ENCODE measurements at places on chromosomes 12 and 14.

GRCh38 chr14:98782062-98782461 lies 489.9 kb downstream of the BCL11B start:
- no peak for DNase-seq

DNA sequence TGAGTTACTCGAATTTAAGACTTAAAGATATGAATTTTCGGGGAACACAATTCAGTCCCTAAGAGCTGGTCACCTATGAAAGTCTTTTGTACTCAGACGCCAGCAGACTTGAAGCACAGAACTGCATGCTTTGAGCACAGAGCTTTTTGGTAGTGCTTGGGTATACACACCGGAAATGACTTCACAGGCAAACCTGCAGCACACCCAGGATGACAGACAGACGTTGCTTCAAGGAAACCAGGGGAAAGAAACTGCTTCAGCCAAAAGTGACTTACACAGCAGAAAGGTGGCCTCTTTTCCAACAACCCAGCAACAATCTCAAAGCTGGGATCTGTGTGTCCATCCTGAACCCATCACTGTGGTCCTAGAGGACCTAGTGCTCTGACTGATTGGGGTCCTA lies 975.1 kb downstream of the AACS start:
- no peak for DNase-seq

DNA sequence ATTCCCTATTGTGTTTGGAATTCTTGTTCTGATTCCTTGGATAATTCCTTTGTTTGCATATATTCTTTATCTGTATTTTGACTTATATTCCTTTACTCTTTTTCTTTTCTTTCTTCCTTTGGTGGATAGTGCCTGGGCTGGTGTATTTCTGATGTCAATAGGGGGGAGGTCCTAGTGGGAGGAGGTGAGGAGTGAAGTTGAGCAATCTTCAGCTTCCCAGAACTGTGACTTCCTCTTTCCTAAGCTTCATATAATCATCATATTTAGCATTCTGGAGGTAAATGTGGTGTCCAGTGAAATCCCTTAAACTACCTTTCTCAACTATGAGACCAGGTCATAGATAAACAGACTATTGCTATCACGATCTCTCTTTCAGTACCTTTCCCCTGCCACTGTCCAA lies 29.6 kb upstream of the TBPL2 start:
- no peak for DNase-seq

- DNase-seq = no peak
Measured at GRCh38 chr14:90056826-90057225, 5.0 kb upstream of the KCNK13 start.

DNA sequence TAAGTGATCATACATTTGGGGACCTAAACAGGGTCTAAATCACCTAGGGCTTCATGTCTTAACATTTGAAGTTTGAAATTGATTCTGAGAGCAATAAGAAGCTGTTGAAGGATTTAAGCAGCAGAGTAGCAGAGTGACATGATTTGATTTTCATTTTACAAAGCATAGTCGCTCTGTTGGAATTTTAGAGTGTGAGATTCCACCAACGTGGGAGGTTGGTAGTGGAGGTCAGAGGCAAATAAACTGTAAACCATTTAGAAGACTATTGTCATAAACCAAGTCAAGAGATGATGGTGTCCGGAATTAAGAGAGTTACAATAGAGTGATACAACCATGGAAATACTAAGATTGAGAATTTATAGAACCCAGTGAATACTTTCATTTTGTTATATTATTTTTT lies 52.7 kb upstream of the ZDHHC17 start:
- no peak for DNase-seq

GRCh38 chr12:124867401-124867930 lies 3.8 kb upstream of the SCARB1 start:
- DNase-seq = no peak

GRCh38 chr14:99722741-99723140 lies 38.6 kb downstream of the CYP46A1 start:
- no peak for DNase-seq

GRCh38 chr12:112524676-112525425 lies 106.1 kb downstream of the PTPN11 start:
- no peak for DNase-seq

DNA sequence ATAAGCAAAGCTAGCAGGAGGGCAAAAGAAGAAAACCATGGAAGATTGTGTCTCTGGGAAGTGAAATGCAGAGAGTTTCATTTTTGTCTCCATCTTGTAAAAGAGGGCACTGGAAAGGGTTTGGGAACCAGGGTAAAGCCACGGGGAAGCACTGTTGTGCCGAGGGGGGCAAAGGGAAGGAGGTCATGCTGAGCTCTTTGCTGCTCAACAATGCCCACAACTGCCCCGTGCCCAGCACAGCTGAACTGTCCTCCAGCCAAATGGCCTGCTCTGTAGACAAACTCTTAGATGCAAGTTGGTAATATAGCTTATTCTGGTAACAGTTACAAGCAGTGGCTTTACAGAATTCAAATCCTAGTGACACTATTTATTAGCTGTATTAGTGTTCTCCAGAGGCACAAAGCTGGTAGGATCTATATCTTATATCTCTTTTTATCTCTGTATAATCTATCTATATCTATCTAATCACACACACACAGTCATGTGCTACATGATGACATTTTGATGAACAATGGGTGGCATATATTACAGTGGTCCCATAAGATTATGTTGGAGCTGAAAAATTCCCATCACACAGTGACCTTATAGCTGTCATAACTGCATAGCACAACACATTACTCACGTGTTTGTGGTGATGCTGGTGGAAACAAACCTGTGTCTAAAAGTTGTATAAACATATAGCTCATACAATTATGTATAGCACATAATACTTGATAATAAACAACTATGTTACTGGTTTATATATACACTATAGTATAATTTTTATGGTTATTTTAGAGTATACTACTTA lies 203.4 kb upstream of the DDHD1 start:
- DNase-seq = no peak

GRCh38 chr12:12717586-12718380 lies 615 bp downstream of the CDKN1B start:
- DNase-seq = no peak

- DNase-seq = no peak
Measured at GRCh38 chr12:62903151-62903550, 31.8 kb downstream of the PPM1H start.

DNA sequence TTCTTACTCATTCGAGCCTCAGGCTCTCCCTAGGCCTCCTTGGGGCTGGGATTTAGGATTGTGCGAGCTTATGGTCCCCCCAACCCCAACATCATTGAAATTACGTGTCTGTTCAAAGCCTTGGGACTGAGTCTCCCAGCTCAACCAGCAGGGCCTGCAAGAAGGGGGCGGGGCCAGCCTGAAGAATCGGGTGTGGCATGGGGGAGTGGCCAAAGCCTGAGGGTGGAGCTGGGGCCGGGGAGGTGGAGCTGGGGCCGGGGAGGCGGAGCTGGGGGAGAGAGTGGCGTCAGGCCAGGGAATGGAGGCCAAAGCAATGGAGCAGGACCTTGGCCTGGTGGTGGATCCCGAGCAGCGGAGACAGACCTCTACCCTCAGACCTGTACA lies 24.3 kb upstream of the HSPB8 start:
- DNase-seq = no peak

DNA sequence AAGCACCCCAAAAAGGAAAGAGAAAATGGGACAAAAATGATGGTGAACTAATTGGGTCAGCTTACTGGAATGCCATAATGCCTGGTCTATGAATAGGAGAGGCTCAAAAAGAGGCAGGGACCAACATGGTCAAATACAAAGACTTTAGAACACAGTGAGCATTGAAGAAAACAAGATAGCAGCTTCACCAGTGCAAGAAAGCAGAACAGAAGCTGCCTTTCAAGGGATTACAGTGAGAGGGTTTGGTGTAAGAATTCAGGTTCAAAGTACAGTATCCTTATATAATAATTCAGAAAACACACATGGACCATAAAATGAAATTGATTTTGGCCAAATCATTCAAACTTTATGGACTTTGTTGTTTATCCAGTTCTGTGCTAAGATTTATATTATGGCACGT lies 162.1 kb downstream of the NAV3 start:
- no peak for DNase-seq

DNA sequence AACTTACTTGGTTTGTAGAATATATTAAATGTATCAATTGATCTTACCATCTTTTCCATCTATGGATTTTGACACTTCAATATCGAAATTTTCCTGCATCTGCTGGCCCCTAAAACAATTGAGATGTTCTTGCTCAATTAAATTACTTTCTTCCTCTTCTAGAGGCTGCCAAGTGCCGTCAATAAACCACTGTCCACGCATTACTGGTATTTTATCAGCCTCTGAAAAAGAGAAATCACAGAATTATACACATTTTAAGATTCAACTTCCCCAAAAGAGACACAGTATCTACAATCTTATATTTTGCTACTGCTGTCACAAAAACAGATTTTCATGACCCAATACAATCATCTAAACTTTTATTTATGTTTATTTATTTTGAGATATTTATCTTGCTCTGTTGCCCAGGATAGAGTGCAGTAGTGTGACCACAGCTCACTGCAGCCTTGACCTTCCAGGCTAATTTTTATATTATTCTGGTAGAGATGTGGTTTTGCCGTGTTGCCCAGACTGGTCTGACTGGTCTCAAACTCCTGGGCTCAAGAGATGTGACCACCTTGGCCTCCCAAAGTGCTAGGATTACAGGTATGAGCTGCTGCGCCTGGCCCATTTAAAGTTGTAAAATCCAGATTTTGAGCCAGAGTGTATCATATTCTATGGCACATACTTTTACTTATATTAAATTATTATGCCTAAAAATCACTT lies 49.3 kb downstream of the DDHD1 start:
- no peak for DNase-seq

DNA sequence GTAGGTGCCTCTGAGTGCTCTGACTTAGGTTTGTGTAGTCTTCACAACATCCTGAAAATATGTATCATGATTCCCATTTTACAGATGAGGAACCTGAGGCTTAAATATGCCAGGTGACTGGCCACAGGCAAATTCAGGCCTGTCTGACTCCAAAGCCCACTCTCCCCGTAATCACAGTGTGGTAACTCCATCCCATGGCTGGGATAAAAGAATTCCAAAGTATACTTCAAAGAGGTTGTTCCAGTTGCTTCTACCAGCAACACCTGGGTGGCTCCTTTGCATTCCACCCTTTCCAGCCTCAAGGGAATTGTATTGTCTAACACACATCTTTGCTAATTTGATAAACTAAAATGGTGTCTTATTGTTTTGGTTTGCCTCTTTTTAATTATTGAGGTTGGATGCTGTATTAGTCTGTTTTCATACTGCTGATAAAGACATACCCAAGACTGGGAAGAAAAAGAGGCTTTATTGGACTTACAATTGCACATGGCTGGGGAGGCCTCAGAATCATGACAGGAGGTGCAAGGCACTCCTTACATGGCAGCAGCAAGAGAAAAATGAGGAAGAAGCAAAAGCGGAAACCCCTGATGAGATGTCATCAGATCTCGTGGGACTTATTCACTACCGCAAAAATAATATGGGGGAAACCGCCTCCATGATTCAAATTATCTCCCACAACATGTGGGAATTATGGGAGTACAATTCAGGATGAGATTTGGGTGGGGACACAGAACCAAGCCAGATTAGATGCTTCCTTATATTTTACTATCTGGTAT lies 9.9 kb upstream of the CHST11 start:
- no peak for DNase-seq

DNA sequence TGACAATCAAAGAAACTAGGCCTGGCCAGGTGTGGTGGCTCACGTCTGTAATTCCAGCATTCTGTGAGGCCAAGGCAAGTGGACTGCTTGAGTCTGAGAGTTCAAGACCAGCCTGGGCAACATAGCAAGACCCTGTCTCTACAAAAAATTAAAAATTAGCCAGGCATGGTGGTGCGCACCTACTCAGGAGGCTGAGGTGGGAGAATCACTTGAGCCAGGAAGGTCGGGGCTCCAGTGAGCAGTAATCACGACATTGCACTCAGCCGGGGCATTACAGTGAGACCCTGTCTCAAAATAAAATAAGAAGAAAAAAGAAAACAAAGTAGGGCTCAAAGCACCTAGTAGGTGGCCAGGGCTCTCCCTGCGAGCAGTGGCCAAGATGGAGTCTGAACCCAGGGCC lies 79.1 kb downstream of the CHGA start:
- DNase-seq = no peak

DNA sequence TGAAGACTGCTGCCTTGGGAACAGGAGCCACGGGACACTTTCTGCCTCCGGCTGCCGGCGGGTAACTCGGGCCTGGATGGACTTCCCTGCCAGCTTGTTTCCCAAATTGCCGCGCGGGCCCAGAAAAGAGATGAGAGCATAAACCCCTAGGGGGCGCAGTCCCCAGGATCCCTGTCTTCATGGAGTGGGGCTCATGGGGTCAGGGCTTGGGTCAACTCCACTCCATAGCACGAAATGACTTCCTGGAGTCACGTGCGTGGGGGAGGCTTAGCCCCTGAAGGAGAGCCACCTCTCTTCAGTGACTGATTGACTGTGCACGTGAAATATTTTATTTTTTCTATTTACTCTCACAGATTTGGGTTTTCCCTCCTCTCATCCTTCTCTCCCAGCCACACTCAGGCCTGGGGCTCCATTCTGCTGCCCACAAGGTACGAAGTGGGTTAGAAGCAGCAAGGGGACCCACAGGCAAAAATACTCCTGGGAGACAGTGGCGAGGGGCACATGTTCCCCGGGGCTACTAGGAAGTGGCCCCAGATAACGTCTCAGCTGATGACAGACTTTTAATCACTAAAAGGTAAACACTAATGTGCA lies 10.0 kb downstream of the PGF start:
- no peak for DNase-seq

- no peak for DNase-seq
Measured at GRCh38 chr12:57584690-57585089, 6.3 kb upstream of the PIP4K2C start.

DNA sequence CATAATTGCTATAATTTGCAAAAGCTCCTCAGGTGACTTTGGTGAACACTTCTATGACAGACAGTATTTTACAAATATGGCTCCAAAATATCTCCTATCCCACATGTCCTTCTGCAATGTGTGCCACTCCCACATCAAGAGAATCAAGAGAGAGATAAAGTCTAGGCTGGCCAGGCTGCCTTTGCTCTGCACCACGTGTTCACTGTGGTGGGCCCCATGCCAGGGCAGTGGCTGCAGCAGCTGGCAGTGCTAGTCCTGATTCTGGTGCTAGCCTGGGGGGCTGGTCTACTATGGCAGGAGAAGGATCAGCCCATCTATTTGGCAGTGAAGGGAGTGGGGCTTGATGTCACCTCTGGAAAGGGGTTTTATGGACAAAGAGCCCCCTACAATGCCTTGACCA lies 86.3 kb downstream of the DRAM1 start:
- no peak for DNase-seq

- DNase-seq = peak; percentile 31
Measured at GRCh38 chr12:49636979-49637755, 13.8 kb downstream of the PRPF40B start.

All from activated effector memory CD4-positive, alpha-beta T cell treated with Interleukin-2 at 50 U/mL for 16 hours (primary cell).